Effector memory CD4-positive, alpha-beta T cell (primary cell): ENCODE measurements at places on chromosomes 6 and 20.

DNA sequence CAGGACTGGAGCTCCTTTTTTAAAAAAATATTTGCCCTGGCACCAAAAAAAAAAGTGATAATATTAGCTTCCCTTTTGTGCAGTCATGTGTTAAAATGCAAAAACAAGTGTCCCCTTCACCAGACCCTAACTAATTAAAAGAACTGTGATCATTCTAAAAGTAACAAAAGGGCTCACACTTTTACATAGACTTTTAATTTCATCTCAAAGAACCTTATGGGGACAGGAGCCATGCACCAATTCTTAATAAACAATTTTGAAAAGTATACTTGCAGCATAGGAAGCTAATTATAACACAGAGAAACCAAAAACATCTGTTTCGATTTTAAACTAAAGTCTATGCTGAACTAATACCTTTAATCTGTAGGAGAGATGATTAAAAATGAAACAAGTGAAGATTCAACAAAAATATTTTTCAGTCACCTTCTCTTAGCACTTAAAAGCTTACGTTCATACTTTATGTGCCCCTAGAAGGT is 17.3 kb downstream of the STX7 start:
- no peak for DNase-seq

- DNase-seq: no peak
Measured at GRCh38 chr6:127302728-127303660, 36.3 kb downstream of the RNF146 start.

GRCh38 chr6:52514514-52514913 is 62.3 kb downstream of the TRAM2 start:
- DNase-seq: no peak

GRCh38 chr20:25487306-25487705 is 79.8 kb downstream of the GINS1 start:
- no peak for DNase-seq

DNA sequence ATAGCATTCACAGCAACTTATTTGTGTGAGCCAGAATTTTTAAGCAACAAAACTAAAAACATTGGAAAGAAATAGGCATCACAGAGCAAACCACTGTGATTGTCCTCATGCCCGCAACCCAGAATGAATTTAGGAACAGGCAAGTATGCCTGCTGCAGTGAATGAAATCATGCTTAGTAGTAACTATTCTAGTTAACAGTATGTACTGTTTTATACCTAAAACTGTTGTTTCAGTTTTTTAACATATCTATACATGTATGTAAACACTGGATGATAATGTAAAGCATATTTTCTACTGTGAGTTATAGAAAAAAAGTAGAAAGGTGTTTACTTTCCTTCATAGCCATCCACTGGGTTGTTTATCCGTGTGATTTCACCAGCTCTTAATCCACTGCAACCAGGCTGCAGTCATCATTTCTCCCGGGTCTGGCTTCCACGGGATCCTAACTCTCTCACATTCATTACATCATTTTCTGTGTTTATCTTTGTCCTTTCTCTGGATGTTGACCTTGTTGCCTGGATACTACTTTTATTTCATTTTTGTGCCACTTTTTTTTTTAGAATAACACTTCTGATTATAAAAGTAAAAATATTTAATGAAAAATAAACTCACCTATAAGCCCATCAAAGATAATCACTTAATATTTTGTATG is 3.6 kb upstream of the ARFGEF3 start:
- DNase-seq: no peak

DNA sequence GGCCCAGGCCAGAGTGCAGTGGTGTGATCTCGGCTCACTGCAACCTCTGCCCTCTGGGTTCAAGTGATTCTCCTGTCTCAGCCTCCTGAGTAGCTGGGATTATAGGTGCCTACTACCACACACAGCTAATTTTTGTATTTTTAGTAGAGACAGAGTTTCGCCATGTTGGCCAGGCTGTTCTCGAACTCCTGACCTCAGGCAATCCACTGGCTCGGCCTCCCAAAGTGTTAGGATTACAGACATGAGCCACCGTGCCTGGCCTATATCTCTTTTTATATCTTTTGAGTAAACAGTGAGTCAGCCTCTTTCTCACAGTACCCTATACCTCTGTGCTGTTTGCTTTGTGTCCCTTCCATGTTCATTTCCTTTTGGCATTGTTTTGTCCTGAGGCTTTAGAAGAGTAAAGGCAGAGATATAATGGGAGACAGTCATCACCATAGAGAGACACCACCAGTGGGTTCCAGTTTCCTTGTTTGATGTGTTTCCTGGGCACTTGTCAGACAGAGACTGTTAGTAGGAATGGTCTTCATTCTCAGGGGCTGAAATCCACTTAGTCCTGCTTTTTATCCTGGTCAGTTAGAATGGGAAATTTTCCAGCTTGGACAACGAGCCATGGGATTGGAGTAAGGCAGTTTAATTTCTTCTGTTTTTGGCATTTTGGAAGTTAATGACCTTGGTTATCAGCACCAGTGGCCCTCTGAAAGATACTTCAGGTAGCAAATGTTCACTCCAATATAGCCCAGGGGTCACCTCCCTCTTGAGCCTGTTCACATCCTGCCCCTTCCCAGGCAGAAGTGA is 32.2 kb upstream of the ASXL1 start:
- no peak for DNase-seq

DNA sequence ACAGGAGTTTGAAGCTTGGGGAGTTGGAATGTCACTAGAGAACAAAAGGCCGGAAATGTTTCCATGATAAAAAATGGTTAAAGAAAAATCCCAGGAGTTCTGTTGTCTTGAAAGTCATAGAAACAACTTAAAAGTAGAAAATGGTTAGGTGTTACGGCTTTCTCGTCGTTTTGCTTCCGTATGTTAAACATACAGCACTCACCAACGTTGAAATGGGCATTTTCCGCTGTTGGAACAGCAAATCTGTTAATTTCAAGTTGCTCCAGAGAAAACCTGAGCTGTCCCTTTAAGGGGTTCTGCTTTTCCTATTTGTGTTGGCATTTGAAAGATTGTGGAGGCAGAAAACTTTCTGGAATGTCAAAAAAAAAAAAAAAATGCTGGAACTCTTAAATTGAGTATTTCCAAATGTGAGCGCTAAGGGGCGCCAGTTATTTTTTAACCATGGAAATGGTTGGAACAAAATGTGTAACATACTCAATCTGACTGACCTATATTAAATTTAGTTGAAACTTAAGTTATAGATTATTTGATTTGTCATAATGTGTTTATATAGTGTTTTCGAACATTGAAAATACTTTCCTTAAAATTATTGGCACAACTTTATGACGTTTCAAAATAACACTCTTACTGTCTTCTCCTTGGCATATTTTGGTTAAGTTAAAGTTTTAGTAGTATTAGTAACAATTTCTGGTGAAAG is 2.2 kb downstream of the QKI start:
- no peak for DNase-seq

GRCh38 chr6:44624226-44624625 is 236.7 kb downstream of the CDC5L start:
- DNase-seq: no peak
